ENCODE measurements at places on chromosomes 2 and 18.

DNA sequence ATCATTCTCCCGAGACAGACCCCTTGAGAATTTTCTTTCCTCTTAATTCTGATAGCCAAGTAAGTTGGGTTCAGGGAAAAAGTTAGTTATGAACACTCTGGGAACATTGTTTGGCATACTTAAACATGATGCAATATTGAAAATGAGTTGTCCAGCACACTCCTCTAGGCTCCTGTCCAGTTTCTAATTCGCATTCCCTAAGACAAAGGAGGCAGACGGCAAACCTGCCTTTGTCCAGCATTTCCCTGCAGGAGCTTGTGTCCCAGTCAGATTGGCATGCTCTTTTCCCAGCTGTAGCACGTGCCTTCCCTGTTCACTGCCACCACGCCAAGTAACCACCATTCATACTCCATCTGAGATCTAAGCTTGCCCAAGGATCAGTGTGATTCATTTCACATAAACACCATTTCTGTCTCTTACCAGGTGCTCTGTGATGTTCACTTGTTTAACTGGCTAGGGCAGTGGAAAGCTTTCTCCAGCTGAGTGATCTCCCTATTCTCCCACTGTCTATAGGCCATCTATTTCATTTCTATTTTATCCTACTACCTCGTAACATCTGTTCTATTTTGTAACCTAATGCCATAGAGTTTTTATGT is 150.0 kb upstream of the EPB41L3 start:
- DNase-seq, result no peak

GRCh38 chr2:191350826-191351225 is 105.6 kb downstream of the MYO1B start:
- no peak for DNase-seq

DNA sequence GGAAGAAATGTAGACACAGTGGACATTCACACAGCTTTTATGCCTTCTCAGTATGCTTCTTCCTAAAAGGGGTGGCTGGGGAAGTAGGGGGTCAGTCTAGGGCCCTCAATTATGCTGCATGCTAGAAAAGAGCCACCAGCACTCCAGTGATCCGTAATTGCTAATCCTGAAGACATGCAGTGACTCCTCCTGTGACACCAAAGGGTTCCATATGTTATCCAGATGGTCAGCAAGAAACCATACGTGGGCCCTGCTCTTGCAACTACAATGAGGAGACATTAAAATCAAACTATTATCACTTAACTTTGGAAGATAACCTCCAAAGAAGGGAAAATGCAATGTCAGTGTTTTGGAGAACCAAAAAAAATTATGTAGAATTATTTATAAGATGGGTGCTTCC is 143.4 kb upstream of the LYPD1 start:
- DNase-seq, result no peak

GRCh38 chr2:54954705-54955357 is 95.4 kb downstream of the RTN4 start:
- DNase-seq, result no peak

DNA sequence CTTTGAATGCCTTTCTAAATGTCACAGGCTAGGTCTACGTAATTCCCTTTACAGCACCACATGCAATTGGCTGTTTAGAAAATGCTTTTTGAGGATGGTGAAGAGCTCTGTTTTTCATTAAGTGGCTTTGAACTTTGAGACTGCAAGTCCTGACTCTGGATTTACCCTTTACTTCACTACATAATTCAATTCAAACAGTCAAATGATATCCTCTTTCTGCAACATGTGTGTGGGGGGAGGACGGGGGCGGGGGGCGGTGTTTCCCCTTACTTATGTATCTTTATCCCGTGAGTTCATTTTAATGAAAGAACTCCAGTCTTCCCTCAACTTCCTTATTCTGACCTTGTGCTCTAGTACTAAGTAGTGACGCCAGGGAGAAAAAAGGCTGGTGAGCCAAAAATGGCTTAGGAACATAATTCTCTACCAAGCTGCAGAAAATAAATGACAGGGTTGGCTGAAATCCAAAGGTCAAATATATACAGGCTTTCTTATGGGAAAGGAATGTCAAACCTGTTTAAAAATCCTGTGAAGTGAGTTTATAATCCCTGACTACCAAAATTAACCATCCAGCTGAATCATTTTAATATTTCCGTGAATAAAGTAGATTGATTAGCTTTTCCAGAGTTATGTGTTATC is 119.6 kb downstream of the SLC8A1 start:
- no peak for DNase-seq

DNA sequence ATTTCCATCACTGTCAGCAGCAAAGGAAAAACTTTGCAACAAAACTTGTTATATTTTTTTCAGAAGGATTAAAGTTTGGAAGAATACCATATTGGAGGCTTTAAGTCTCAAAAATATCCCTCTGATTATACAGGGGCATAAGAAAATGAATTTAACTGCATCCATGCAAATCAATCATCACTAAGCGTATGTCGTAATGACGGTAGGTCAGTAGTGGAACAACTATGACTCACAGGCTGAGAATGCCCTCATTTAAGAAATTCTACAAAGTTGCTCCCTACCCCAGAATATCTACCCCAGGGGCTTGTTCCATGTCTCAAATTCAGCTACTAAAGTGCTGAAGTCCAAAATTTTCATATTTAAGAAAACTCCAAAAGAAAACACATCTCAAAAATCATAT is 12.5 kb upstream of the NAB1 start:
- DNase-seq, result no peak

Data from GM20000 (cell line).